ENCODE measurements at places on chromosomes 12 and 14.

GRCh38 chr12:112349431-112349830, 32.8 kb downstream of the HECTD4 start:
- no peak for DNase-seq

- DNase-seq, result no peak
Measured at GRCh38 chr12:386651-387050, 2.5 kb downstream of the KDM5A start.

DNA sequence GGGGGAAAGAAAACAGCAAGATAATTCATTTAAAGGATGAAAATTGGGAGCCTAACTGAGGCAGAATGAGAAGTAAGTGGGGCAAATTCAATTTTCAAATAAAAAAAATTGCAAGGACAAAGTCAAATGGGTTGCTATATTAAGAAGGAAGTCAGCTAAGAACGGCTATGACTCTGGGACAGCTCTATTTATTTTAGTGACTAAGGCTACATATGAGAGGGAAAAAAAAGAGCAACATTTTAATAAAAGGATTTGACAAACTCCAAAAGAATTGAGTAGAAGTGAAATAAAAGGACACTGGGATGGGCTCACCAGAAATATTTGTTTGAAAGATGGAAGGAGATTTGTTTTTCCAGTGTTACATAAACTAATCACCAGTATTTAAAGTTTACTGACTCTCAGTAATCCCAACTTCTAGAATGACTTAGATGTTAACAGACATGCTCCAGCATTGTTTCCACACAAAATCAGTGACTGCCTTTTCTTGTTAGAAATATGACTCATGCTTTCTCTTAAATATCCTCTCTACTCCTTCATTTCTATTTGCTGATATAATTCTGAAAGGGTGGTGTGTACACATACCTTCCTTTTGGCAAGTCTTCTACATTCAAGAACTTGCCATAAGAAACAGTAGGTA, 198.5 kb downstream of the SLC25A21 start:
- DNase-seq, result no peak

DNA sequence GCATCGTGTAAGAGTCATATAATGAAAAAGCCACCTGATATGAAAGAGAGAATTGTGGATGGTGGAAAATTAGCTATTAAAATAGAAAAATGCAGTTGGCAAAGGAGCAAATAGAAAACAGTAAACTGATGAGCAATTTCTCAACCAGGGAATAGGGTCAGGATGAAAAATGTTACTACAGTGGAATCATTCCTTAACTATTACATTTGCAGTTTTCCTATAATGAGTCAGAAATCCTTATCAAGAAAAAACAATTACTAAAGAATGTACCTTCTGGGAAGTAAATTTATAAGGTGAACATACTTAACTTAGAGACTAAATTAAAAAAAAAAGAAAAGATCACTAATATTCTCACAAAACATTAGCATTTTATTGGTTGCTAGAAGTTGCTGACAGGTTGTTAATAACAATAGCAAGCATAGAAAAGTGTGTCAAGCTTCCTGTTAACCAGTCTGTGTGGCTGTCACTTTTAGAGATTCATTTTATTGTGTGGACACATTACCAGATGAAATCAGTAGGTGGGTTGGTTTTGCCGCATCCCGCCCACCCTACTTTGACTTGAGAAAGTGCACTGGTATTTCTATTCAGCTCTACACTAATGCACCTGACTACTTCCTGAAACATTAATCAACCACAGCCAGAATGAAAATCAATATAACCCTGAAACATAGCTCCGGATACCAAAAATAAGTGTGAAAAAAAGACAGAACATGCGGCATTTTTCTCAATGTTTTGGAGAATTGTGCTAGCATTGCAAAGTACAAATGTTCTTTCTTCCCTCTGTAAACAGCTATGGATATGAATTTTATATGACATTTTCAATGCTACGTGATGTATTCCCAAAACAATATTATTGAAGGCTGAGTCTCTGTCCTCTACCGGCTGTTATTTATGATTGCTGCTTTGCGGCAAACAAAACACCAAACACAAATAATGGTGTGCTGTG, 576.7 kb downstream of the SLC16A7 start:
- no peak for DNase-seq

DNA sequence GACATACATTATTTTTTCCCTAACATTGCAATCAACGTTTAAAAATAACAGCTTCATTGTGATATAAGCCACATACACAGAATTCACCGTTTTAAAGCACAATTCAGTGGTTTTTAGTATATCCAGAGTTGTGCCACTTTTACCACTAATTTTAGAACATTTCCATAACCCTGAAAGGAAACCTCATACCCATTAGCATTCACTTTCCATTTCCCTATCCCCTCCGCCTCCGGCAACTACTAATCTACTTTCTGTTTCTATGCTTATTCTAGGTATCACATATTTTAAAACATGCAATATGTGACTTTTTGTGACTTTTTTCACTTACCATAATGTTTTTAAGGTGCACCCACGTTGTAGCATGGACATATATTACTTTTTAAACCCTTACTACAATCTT, 55.6 kb upstream of the ISM2 start:
- no peak for DNase-seq

GRCh38 chr12:124686370-124687173, 119.2 kb upstream of the NCOR2 start:
- DNase-seq, result no peak

- DNase-seq, result no peak
Measured at GRCh38 chr14:54692284-54692772, 125.4 kb downstream of the SAMD4A start.

DNA sequence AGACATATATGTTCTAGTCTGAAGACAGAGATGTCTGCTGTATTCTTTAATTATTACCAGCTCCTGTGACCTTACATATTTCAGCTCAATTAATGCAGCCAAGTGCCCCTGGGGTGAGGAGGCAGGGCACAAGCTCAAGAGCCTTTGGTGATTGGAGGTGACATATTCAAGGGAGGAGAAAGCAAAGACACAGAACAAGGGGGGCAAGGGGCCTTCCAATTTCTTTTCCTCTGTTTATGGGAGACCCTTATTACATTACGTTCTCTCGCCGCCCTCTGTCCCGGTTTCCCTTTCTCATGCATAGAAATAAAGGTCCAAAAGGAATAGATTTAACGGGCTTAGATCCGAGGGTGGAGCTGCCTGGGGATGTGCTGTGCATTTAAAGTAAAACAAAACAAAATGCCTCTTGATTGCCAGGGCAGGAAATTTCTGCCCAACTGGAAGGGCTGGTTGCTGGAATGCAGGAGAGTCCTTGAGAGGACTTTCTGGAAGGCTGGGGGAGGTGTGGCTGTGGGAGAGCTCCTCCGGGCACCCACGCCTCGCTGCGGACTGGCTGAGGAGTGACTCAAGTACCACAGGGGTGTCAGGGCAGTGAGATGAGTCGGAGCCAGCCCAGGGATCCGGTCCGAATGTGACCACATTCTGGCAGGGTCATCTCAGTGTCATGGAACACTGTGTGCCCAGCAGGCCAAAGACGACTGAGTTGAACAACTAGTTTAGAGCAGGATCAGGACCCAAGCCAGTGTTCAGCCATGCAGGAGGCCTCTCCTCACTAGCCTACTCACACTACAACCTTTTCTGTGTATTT, 32.1 kb upstream of the GSG1 start:
- no peak for DNase-seq

GRCh38 chr14:70934502-70935134, 27.4 kb downstream of the PCNX1 start:
- no peak for DNase-seq

DNA sequence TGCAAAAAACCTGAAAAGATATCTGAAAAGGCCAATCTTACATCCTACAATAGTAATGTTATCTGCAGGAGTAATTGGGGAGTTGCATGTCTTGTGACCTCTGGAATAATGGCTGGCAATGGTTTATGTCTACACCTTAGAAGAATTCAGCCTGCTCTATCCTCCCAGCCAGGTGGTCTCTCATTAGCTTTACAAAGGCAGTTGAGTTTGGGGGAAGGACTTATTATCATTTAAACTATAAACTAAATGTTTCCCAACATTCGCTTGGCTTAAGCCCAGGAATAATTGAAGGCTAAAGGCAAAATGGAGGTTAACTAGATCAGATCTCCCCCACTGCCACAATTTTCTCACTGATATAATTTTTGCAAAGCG, 158.4 kb upstream of the SFSWAP start:
- DNase-seq, result no peak

DNA sequence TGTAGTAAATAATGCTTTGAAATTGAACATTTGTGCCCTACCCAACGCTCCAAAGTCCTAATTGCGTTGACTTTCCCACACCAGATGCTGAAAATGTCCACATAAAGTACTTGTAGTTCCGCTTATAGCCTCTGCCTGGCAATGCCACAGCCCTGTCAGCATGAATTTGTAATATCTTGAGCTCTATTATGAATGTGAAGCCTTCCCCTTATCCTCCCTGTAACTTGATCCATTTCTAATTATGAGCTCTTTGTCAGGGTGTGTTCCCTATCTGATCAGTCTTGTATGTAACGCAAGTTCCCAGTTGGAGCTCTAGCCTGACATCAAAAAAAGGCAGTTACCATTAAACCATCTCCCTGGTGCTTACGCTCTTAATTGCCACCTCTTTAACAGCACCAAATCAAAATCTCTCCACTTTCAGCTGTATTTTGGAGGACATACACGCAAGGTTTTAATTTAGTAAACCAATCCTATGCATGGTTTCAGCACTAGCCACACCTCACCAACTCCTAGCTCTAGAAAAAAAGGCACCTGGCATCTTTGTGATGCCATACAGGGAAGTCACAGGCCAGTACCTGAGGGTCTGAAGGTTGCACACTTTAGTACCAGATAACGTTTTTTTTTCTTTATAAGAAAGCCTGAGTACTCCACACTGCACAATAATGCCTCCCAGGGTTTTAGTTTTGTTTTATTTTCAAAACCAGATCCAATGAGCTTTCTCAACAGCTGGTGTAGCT, 69.3 kb downstream of the EEA1 start:
- DNase-seq, result no peak

- DNase-seq, result no peak
Measured at GRCh38 chr14:50031602-50032313, 84.6 kb downstream of the VCPKMT start.

GRCh38 chr14:56040121-56040520, 78.1 kb upstream of the PELI2 start:
- no peak for DNase-seq

DNA sequence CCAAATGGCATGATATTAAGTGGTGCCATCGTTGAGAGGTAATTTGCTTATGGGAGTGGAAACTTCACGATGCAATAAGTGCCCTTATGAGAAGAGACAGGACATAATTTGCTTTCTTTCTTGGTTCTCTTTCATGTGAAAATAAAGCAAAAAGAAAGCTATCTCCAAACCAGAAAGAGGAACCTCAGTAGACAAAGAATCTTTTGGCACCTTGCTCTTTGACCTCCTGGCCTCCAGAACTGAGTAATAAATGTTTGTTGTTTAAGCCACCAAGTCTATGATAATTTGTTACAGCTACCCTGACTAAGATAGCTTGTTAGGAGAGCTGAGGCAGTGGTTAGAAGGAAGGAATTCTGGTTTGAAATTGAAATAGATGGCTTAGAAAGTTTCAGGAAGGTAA, 39.6 kb downstream of the CCER1 start:
- DNase-seq, result no peak
